ENCODE measurements at places on chromosomes 3 and 15. TPM values are rescaled to one million over a fixed set of nuclear protein-coding genes. Genes with fewer than 3 reads are reported as not detected.

CACNA2D3 gene
- 0.36 TPM for total RNA-seq

LDHAL6B gene
- not detected for total RNA-seq

EPHB1 gene
- total RNA-seq, result 0.36 TPM

GRK7 gene
- not detected for total RNA-seq

SLC6A11 gene
- not detected for total RNA-seq

MAGI1 gene
- total RNA-seq, result 2.7 TPM

RPL14 gene
- 281 TPM for total RNA-seq

MOBP gene
- under 0.01 TPM for total RNA-seq

LRRC31 gene
- not detected for total RNA-seq

SLC7A14 gene
- total RNA-seq, result not detected

GOLGA8S gene
- not detected for total RNA-seq

DZIP1L gene
- 26.6 TPM for total RNA-seq

FGF7 gene
- total RNA-seq, result under 0.01 TPM

CASR gene
- not detected for total RNA-seq

SEMA3F gene
- total RNA-seq, result not detected

GP5 gene
- total RNA-seq, result under 0.01 TPM

LEKR1 gene
- total RNA-seq, result 0.69 TPM

NPAP1 gene
- not detected for total RNA-seq

WDR5B gene
- 3.4 TPM for total RNA-seq

FAM81A gene
- total RNA-seq, result 2.9 TPM

MYL3 gene
- not detected for total RNA-seq

LYZL4 gene
- total RNA-seq, result not detected

GUCA1C gene
- total RNA-seq, result not detected

UCN2 gene
- total RNA-seq, result 22.5 TPM

SCAANT1 gene
- not detected for total RNA-seq

NME9 gene
- under 0.01 TPM for total RNA-seq

NSMCE3 gene
- 12.7 TPM for total RNA-seq

C2CD4A gene
- total RNA-seq, result not detected

GTF2E1 gene
- 24.5 TPM for total RNA-seq

KIF9 gene
- total RNA-seq, result 6.3 TPM

C15orf62 gene
- not detected for total RNA-seq

NCKIPSD gene
- 13.1 TPM for total RNA-seq

FANCD2OS gene
- not detected for total RNA-seq

MINAR1 gene
- 1.7 TPM for total RNA-seq

KPNA4 gene
- 29.6 TPM for total RNA-seq

CA12 gene
- total RNA-seq, result 2.7 TPM

LOXL1 gene
- total RNA-seq, result 4.5 TPM

PLSCR2 gene
- not detected for total RNA-seq

OIP5 gene
- 26.0 TPM for total RNA-seq

USP8 gene
- total RNA-seq, result 66.5 TPM

APBA2 gene
- 43.6 TPM for total RNA-seq

IMPG2 gene
- 0.34 TPM for total RNA-seq

SMC4 gene
- total RNA-seq, result 129 TPM

ISG20 gene
- 24.0 TPM for total RNA-seq
